ENCODE measurements at places on chromosomes 4 and X.
A peak's percentile ranks its signal among the peaks of the same experiment; 100 is the strongest.

DNA sequence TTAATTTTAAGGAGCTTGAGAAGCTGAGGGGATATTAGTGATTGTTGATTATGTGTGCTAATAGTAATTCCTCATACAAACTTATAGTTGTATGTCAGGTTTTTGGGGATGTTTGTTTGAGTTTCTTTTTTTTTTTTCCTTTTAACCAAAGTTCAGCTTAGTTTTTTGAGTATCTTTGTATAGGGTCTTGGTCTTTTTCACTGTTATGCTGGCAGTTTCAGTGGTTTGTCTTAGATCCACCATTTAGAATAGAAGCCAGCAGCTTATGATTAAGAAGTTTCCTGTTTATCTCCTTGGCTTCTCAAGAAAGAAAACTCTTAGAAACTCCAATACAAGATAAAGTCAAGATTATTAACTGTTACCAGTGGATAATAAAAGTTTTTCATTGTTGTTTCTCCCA lies 16.1 kb downstream of the CPEB2 start:
- H3K4me3 ChIP-seq = no peak overlapping the region
- DNase-seq = no peak
- H3K36me3 ChIP-seq = 0 out of 2 replicates have a peak, but pooled peaks cover 10% of the 10 kb centered on the region
- no peaks in the 10 kb centered on the region for H3K4me1 ChIP-seq
- no peak overlapping the region for H3K27ac ChIP-seq

DNA sequence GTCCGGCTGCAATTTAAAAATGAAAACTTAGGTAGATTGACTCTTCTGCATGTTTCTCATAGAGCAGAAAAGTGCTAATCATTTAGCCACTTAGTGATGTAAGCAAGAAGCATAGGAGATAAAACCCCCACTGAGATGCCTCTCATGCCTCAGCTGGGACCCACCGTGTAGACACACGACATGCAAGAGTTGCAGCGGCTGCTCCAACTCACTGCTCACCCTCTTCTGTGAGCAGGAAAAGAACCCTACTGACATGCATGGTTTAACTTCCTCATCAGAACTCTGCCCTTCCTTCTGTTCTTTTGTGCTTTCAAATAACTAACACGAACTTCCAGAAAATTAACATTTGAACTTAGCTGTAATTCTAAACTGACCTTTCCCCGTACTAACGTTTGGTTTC lies 41.0 kb downstream of the MAP7D3 start:
- no peak overlapping the region for H3K27ac ChIP-seq
- H3K27me3 ChIP-seq = no peaks in the 10 kb centered on the region
- no peak for DNase-seq
- H3K36me3 ChIP-seq = no peaks in the 10 kb centered on the region
- H3K4me1 ChIP-seq = peaks cover 17% of the 10 kb centered on the region
- no peak overlapping the region for H3K4me3 ChIP-seq

DNA sequence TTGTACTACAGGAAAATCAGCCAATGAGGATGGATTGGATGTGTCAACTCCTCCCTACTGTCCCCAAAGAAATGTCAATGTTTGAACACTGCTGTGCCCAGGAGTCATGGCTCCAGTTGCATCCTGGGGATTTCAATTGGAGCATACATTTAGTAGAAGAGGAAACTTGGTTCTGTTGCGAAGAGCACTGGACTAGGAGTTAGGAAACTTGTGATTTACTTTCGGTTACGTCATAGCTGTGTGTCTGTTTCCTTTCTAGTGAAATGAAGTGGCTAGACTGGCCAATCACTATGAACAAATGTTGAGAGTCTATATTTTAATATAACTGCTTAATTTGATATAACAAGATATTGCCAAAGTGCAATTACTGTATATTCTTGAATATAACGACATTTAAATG lies 35.2 kb downstream of the ARL9 start:
- H3K4me3 ChIP-seq = no peak overlapping the region
- H3K27me3 ChIP-seq = no peaks in the 10 kb centered on the region
- H3K4me1 ChIP-seq = no peaks in the 10 kb centered on the region
- no peaks in the 10 kb centered on the region for H3K36me3 ChIP-seq
- DNase-seq = no peak
- H3K27ac ChIP-seq = no peak overlapping the region

GRCh38 chrX:18353931-18354368 lies 538 bp downstream of the SCML2 start:
- H3K27me3 ChIP-seq = peaks cover 22% of the 10 kb centered on the region
- peak overlapping the region; percentile 39 for H3K4me3 ChIP-seq
- H3K36me3 ChIP-seq = no peaks in the 10 kb centered on the region

DNA sequence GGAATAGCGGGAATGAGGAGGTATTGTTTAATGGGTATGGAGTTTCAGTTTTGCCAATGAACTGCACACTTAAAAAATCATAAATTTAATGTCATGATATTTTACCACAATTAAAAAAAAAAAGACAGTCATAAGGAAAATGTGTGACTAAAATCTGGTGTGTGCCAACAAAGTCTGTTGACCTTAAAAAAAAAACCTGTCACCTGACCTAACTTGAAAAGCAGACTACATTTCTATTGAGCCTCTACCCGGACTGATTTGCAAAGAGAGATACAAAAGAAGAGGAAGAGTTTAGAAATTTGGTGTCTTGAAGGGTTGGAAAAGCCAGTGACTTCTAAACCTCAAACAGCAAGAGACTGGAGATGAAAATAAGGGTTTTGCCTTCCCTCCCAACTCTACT lies 48.4 kb downstream of the TMEM150C start:
- no peaks in the 10 kb centered on the region for H3K36me3 ChIP-seq
- H3K27ac ChIP-seq = no peak overlapping the region
- no peaks in the 10 kb centered on the region for H3K27me3 ChIP-seq

DNA sequence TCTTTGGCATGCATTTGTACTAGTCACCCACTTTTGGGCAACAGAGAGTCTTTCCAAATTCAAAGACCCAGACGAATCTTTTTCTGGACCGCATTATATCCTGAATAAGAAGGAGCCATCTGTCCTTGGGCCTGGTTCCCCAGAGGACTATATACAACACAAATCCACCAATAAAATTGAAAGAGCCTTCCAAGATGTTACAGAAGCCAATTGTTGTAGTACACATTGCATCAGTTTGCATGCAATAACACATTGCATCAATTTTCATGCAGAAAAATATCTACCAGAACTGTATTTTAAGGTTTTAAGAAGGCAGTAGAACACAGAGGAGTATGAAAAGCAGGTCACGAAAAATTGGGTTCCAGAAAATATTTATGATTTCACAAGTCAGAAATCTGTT lies 203.2 kb downstream of the HTR2C start:
- no peak for DNase-seq
- H3K27me3 ChIP-seq = no peaks in the 10 kb centered on the region
- H3K36me3 ChIP-seq = no peaks in the 10 kb centered on the region
- H3K4me3 ChIP-seq = no peak overlapping the region
- no peak overlapping the region for H3K27ac ChIP-seq
- no peaks in the 10 kb centered on the region for H3K4me1 ChIP-seq

Measured in PC-9 (cell line).